HepG2 (cell line): ENCODE measurements at places on chromosomes 5 and 9.

GRCh38 chr5:164210491-164210890 is 705.1 kb downstream of the MAT2B start:
- DNase-seq, result no peak

- peak; percentile 52 for DNase-seq
Observed at GRCh38 chr5:147453875-147454814, 55.7 kb downstream of the DPYSL3 start.

GRCh38 chr9:18857769-18858168 is 175.2 kb downstream of the SAXO1 start:
- DNase-seq, result no peak

DNA sequence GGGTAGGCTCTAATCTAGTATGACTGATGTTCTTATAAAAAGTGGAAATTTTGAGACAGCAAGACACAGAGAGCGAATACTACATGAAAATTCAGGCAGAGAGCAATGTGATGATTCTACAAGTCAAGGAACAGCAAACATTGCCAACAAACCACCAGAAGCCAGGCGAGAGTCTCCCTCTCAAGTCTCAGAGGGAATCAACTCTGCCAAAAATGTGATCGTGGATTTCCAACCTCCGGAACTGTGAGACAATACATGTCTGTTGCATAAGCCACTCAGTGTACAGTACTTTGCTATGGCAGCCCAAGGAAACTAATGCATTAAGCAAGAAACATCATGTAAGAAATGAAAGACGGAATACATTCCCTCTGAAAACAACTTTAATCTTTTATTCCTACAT is 52.1 kb upstream of the CCNG1 start:
- DNase-seq, result no peak

GRCh38 chr5:56164376-56164775 is 68.8 kb downstream of the ANKRD55 start:
- no peak for DNase-seq
